ENCODE measurements at places on chromosomes 1 and 21.
A peak's percentile ranks its signal among the peaks of the same experiment; 100 is the strongest.

DNA sequence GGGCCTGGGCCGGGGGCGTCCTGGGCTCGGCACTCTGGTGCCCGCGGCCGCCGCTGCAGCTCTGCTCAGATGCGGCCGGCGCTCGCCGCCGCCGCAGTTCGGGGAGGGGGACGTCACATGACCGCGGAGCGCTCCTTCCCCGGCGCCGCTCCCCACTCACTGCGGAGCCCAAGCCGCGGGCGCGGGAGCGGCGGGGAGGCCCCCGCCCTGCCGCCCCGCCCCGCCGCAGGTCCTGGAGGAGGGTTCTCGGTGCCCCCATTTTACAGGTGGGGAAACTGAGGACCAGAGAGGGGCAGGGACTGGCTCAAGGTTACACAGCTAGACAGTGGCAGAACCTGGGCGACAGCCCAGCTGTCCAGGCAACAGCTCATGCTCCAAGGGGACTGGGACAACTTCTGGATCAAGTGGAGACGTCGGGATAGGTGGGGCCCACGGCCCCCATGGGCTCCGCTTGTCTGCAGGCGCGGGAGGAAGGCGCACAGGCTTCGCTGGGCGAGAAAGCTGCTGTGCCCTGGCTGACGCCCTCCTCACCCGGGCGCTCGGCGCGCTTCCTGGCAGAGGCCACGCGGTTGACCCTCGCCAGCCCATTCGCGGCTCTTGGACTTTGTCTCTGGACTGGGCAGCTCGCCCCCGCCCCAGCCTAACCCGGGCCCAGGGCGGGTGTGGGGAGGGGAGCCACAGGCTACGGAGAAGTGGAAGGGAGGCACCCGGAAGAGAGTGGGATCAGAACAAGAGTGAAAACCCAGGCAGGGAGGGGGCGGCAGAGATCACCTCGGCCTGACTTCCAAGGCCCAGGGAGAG lies at the start of gene RAP1GAP:
Gene RAP1GAP (minus strand): TSS at position 100 of the 801 bp plus-strand sequence. CDS start 49,325 bp downstream, outside the sequence.
- peak; percentile 30 for DNase-seq

DNA sequence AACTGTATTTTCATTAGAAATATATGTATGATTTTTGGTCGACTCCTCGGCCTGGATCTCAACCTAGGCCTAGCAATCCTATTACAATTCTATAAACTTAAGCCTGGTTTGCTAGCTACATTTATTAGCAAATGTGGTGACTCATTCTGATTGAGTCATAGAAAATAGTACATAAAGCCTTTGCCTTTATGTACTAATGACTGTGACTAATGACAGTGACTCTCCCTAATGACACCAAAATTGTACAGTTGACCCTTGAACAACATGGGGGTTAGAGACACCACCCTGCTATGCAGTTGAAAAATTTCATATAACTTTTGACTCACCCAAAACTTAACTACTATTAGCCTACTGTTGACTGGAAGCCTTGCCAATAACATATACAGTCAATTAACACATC lies 78.9 kb downstream of the CLEC20A start:
- DNase-seq = no peak

GRCh38 chr1:205030896-205031295 lies 12.1 kb upstream of the CNTN2 start:
- DNase-seq = no peak

GRCh38 chr1:185996211-185996610 lies 262.0 kb downstream of the HMCN1 start:
- no peak for DNase-seq

DNA sequence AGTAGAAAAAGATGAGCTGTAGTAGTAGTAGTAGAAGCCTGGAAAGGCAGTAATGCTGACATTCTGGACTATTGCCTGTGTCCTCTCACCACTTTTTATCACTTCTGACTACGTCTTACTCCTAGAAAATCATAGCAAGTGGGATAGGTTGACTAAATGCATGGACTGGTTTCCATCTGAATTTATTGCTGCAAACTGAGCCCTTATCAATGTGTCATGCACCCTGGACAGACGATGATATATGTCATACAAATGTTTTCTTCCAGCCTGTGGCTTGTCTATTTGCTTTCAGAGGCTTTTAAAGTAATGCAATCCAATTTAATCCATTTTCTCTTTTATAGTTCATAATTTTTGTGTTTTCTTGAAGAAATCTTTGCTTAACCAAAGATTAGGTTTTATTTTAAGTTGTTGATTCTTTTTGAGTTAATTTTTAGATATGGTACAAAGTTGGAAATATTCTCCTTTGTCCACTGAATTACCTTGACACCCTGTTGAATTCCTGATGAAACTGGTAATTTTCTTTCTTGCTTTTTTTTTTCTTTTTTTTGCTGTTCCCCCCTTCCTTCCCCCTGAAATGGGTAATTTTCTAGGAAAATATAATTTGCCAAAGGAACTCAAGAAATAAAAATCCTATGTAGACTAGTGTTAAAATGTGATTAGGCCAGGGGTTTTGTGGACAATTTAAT lies 47.1 kb downstream of the PHACTR4 start:
- DNase-seq = no peak

- no peak for DNase-seq
Observed at GRCh38 chr21:39866093-39866492, 1.1 kb upstream of the PCP4 start.

DNA sequence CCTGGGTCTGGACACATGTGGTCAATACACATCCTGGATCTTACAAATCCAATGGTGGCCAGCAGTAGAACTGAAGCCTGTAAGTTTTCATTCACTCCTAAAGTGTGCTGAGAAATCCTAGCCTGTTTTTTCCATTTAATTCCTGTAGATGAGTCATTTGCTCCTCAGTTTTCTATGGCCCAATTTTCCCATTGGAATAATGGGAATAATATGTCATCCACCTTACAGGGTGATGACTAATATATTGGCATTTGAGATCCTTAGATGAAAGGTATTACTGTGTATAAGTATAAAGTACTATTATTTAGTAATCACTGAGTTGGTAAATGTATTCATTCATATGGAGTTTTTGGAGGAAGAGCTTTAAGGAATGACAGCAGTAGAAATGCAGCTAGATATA lies 89.7 kb upstream of the ADAR start:
- no peak for DNase-seq

- no peak for DNase-seq
Observed at GRCh38 chr1:151915061-151915686, 5.9 kb upstream of the THEM4 start.

- DNase-seq = no peak
Observed at GRCh38 chr1:155993595-155993994, 15.2 kb upstream of the ARHGEF2 start.

GRCh38 chr1:42305639-42306038 lies 29.4 kb downstream of the FOXJ3 start:
- DNase-seq = no peak
